ENCODE measurements at places on chromosomes 7 and 10.

DNA sequence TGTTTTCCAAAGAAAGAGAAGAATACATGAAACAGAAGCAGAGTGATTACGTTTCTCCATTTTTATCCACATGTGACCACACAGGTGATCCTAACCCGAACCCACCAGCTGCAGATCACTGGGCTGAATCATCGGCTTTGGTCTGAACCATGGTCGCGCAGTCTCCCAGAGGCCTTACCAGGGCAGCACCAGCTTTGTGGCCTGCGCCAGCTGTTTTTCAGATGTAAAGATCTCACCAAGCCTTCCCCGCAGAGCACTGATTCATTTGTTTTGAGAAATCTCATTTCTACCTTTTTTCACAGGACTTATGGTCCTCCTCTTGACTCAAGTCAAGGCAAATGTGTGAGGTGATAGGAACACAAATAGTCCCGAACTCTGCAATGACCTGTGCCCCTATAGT is 207.0 kb upstream of the PPP2R2D start:
- no peak for DNase-seq
- H3K27me3 ChIP-seq, result no peaks in the 10 kb centered on the region
- no peaks in the 10 kb centered on the region for H3K36me3 ChIP-seq
- no peak overlapping the region for H3K27ac ChIP-seq
- H3K4me3 ChIP-seq, result no peak overlapping the region

DNA sequence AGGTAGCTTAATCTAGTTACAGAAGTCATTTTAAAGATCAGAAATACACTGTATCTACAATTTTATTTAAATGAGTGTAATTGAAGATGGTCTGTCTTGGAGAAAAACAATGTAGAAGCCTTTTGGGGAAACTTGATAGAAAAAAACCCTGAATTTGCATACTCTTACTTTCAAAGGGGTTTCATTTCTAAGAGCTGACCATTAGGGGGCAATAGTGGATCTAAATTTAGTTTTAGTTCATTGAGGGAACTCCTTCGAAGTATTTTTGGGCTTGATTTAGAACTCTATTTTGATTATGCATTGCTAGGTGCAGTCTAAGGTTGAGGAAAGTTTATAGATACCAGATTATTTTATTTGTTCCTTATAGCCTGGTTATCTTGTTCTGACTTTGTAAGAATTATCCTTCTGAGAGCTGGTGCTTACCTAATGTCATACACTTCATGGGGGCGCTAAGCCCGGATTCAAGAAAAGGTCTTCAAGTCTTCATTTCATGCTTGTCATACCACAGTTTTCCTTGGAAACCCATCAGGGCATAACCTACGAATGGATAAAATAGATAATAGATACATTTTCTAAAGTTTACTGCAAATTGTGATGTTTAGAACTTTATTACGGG is 69.1 kb upstream of the MXI1 start:
- DNase-seq, result no peak
- H3K27me3 ChIP-seq, result no peaks in the 10 kb centered on the region
- H3K27ac ChIP-seq, result no peak overlapping the region
- no peaks in the 10 kb centered on the region for H3K4me1 ChIP-seq
- H3K36me3 ChIP-seq, result no peaks in the 10 kb centered on the region

DNA sequence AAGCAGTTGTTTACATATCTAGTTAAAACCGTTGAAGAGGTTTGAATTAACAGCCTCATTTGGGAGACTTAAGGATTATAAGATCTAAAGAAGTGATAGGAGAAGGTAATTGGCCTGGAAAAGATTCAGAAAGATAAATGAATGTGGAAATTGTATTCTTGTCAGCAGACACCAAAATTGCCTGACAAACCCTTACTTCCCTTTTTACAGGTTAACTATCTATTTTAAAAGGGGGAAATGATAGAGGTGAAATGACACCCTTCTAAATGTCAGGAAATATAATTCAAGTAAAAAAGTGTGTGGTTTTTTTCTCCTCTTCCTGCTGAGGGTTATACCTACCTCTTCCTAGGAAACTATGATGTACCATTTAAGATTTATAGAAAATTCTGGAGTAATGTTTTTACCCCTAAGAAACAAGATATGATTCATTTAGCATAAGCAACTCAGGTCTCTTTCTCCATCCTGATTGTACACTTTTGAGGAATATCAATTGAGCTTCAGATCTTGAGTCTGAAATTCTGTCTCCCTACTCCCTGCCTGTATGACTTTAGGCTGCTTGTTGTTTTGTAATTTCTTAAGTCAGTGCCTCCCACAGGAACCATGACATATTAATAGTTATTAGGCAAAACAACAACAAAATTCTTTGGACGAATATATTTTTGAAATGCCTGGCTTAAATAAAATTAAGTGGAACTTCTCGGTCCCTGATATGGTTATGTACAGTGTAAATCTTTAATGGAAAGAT is 250.4 kb downstream of the RNLS start:
- no peak overlapping the region for H3K4me3 ChIP-seq
- no peaks in the 10 kb centered on the region for H3K27me3 ChIP-seq
- no peak for DNase-seq
- no peaks in the 10 kb centered on the region for H3K4me1 ChIP-seq
- H3K27ac ChIP-seq, result no peak overlapping the region

DNA sequence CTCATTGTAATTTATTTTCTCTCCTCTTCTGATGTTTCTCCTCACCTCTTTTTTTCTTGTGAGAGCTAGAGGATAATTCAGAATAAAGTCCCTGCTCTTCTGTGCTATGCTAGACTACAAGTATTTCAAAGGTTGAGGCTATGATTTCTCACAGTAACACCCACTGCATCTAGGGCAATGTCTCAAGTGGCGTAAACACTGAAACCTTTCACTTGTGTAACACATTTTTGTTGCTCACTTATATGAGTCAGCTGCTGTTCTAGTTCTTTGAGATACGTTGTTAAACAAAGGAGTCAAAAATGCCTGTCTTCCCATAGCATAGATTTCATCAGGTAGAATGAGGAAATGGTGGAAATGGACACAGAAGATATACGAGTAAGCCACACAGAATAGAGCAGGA is 305.1 kb upstream of the PITRM1 start:
- H3K4me3 ChIP-seq, result no peak overlapping the region
- no peak for DNase-seq
- no peak overlapping the region for H3K27ac ChIP-seq
- H3K4me1 ChIP-seq, result no peaks in the 10 kb centered on the region
- H3K36me3 ChIP-seq, result no peaks in the 10 kb centered on the region

DNA sequence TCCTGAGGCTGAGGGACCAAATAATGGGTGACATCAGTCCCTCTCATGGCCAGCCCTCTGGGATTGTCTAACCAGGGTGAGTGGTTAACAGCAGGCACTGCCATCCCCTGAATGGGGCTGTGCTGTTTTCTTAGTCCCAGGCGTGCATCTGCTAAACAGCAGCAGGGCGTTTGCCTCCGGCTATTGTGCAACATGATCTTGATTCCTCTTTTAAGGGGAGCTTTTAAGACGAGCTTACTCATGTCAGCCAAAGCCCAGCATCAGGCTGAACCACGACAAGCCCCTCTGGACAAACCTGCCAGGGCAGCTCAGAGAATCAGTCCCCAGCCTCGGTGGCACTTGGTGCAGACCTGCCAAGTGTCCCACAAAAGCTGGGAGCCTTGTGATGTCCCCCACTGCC is 16.2 kb upstream of the IGFBP3 start:
- DNase-seq, result no peak
- H3K27me3 ChIP-seq, result no peaks in the 10 kb centered on the region
- H3K4me1 ChIP-seq, result no peaks in the 10 kb centered on the region
- no peak overlapping the region for H3K27ac ChIP-seq

DNA sequence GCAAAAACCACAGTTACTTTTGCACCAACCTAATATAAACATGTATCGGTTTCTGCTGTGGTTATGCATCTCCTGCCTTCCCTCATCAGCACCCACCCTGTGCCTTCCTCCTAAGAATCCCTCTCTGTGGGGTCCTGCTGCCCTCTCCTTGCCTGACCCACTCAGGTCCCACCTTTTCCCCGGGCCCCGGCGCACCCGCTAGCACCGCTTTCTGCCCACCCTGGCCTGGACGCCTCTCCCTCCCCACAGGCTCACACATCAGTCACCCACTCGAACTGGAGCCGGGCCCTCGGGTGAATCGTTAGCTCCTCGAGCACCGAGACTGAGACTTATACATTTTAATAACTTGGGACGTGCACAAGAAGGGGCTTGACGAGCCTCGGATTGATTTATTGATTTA is 110.5 kb downstream of the ADARB2 start:
- no peaks in the 10 kb centered on the region for H3K36me3 ChIP-seq
- H3K4me3 ChIP-seq, result no peak overlapping the region
- DNase-seq, result no peak
- peaks cover 6% of the 10 kb centered on the region for H3K4me1 ChIP-seq
- no peak overlapping the region for H3K27ac ChIP-seq
- H3K27me3 ChIP-seq, result no peaks in the 10 kb centered on the region

GRCh38 chr10:112535531-112535951 is 88.5 kb downstream of the VTI1A start:
- H3K4me1 ChIP-seq, result no peaks in the 10 kb centered on the region
- no peak overlapping the region for H3K27ac ChIP-seq
- no peaks in the 10 kb centered on the region for H3K27me3 ChIP-seq
- DNase-seq, result no peak
- no peak overlapping the region for H3K4me3 ChIP-seq
- no peaks in the 10 kb centered on the region for H3K36me3 ChIP-seq

DNA sequence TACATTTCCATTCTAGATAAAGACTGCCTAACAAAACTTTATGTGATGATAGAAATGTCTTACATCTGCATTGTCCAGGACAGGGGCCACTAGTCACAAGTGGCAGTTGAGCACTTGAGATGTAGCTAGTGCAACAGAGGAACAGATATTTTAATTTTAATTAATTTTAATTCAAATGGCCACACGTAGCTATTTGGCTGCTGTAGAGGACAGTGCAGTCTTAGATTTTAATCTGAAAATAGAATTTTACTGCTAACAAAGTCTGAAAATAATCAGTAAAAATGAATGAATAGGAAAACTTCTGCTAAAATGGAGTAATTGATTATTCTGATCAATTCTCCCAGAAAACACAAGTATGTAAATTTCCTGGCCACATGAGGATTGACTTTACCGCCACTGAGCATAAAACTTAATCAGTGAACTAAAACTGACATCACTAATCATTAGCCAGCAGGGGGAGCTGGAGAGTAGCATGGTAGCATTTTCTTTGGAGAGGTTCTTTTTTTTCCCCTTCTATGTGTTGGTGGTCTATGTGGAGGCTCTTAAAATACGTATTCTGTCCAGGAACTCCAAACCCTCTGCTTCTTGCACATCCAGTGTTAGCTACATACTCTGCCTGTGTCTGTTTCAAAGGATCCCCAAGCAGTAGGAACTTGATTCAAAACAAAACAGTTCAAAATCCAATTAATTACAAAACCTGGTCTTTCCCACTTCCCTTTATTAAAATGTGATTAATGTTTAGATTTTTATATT is 52.1 kb downstream of the TSPAN12 start:
- H3K4me1 ChIP-seq, result no peaks in the 10 kb centered on the region
- DNase-seq, result peak; percentile 72
- H3K4me3 ChIP-seq, result no peak overlapping the region
- no peak overlapping the region for H3K27ac ChIP-seq
- no peaks in the 10 kb centered on the region for H3K36me3 ChIP-seq
- H3K27me3 ChIP-seq, result no peaks in the 10 kb centered on the region

- H3K27me3 ChIP-seq, result no peaks in the 10 kb centered on the region
- H3K36me3 ChIP-seq, result no peaks in the 10 kb centered on the region
- H3K27ac ChIP-seq, result no peak overlapping the region
- DNase-seq, result no peak
Measured at GRCh38 chr10:86354761-86355540, 11.6 kb downstream of the GRID1 start.

DNA sequence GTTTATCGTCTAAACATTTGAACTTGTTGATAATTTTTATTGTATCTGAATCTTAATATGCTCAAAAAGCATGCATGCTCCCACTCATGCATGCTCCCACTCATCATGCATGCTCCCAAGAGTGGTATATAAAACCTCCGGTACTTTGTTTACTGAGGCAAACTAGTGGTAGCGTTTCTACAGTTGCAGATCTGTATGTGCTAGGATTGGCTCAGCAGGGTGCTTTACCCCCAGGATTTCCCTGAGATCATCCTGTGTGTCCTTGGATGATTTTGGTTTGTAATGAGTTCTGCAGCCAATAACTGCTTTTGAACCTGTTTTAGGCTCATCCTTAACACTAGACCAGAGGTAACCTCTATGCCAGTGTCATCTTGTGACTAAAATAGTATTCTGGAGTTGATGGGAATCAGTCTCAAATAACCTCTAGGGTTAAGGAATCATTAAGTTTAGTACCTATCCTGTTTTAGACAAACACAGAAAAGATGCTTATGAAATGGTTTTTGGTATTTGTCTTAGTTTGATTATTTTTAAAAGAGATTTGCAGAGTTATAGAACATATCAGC is 40.4 kb downstream of the PHTF2 start:
- H3K27ac ChIP-seq, result no peak overlapping the region
- no peak overlapping the region for H3K4me3 ChIP-seq
- H3K27me3 ChIP-seq, result no peaks in the 10 kb centered on the region
- no peak for DNase-seq
- no peaks in the 10 kb centered on the region for H3K36me3 ChIP-seq

DNA sequence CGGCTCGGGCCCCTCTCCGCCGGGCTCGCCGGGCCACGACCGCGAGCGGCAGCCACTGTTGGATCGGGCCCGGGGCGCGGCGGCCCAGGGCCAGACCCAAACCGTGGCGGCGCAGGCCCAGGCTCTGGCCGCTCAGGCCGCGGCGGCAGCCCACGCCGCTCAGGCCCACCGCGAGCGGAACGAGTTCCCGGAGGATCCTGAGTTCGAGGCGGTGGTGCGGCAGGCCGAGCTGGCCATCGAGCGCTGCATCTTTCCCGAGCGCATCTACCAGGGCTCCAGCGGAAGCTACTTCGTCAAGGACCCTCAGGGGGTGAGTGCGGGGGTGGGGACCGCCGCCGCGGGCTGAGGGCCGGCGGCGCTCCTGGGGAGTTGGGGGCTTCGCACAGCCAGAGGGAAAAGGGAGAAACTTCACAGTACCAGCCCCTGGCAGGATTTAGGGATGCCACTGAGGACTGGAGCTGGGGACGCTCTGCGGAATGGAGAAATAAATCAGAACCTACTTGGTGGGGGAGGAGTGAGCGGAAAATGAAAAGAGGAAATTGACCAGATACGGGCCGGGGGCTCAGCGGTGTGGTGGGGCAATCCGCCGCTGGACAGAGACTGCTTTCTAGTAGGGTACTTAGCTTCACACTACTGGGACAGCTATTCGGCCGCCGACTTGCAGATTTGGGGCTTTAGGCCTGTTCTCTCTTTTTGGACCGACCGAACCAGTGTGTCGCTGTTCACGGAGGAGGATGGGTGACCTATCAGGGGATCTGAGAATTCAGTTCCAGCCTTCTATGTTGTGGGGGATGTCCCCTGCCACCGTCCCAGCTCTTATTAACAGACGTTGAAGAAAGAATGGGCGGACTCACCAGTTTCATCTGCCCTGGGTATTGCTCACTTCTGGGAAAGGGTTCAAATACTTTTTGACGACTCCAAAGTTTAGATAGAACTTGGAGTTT is 669 bp downstream of the PI4K2A start:
- no peaks in the 10 kb centered on the region for H3K27me3 ChIP-seq
- peaks cover 2% of the 10 kb centered on the region for H3K36me3 ChIP-seq
- peak overlapping the region; percentile 99 for H3K4me3 ChIP-seq
- no peaks in the 10 kb centered on the region for H3K4me1 ChIP-seq
- no peak for DNase-seq

GRCh38 chr7:90727412-90727811 is 131.3 kb downstream of the CDK14 start:
- no peaks in the 10 kb centered on the region for H3K27me3 ChIP-seq
- DNase-seq, result no peak
- H3K36me3 ChIP-seq, result no peaks in the 10 kb centered on the region
- H3K4me1 ChIP-seq, result peaks cover 1% of the 10 kb centered on the region
- H3K4me3 ChIP-seq, result no peak overlapping the region

Data from iPS DF 6.9 (cell line).